ENCODE measurements at places on chromosomes 4 and X.

GRCh38 chrX:129445436-129445835, 77.9 kb downstream of the SMARCA1 start:
- no peak for ATAC-seq

- ATAC-seq: no peak
These were observed 414.3 kb downstream of the NAP1L3 start for GRCh38 chrX:93259029-93259428.

GRCh38 chr4:12421364-12421763, 992.7 kb upstream of the HS3ST1 start:
- no peak for ATAC-seq

GRCh38 chr4:71140563-71140962, 147.1 kb downstream of the DCK start:
- ATAC-seq: no peak

DNA sequence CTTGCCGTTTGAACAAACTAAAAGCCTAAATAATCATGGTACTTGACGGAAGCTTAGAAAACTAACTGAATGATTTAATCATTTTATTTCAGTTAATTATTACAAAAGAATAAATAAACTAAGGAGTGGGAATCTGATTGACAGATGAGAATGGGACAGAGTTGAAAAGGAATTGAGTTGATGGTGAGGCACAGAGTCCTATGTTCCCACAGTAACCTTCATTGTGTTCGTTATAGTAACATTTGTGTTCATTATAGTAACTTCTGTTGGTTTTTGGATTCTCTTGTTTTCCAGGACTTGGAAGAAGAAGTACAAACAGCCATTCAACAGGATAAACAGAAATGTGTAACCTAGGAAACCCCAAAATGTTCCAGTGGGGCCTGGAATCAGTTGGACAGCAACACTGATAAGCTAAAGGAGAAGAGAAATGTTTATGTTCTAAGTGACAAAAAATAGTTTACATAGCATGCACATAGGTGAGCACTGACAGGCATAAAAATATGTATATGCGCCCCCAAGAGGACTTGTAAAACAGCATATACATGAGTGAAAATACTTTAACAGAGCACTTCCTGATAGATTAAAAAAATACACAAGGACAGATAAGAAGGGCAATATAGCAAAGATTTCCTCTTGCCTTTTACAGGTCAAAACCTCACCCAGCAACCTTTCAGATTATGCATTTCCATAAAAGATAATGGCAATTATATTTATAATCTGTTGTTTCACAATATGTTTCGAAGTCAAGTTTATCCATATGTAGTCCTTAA, 218.6 kb upstream of the HTR2C start:
- no peak for ATAC-seq

GRCh38 chr4:128380306-128380705, 92.7 kb upstream of the PGRMC2 start:
- ATAC-seq: peak; percentile 53

Measured in esophagus mucosa (tissue), 1 donor.